Right hindlimb (tissue), 1 donor: ENCODE measurements at places on chromosomes 2 and 18.

GRCh38 chr2:50157279-50157678 is 874.7 kb downstream of the NRXN1 start:
- no peak for DNase-seq

DNA sequence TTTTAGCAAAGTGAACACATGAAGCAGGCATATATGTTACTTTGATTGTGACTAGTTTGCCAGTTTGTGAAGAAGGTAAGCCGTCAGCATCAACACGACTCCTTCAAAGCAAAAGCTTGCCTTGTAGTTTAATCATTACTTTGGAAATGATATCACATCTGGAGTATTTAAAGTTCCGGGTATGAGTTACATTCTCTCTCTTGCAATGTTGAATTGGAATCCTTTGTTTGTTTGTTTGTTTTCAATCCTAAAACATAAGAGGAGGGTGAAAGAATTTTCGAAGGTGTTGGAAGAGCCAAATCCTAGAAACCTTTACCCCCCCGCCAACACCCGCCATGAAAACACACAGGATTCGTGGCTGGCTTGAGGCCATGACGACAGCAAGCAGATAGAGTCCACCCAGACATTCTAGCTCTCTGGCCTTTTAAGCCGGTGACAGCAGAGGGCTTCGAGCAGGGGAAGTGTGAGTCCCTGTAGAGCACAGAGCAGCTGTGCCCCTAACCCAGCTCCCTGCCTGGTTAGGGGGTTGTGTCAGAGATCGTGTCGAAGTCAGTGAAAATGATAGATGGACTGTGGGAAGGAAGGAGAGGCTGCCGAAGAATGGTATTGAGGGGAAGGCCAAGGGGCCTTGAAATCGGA is 103.8 kb upstream of the SMIM21 start:
- DNase-seq, result no peak

DNA sequence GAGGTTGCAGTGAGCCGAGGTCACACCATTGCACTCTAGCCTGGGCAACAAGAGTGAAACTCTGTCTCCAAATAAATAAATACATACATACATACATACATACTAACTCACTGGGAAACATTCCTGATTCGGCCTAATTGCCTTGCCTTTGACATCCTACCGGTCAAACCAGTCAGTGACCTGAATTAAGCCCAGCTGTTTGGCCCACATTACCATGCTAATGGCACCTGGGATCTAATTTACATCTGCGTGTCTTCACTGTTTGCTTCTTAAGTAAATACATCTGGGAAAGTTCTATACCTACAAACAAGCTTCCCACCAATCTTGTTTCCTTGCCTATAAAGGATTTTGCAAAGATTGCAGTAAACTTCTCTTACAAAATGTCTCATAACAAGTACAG is 230.2 kb upstream of the ZC3H15 start:
- DNase-seq, result no peak

DNA sequence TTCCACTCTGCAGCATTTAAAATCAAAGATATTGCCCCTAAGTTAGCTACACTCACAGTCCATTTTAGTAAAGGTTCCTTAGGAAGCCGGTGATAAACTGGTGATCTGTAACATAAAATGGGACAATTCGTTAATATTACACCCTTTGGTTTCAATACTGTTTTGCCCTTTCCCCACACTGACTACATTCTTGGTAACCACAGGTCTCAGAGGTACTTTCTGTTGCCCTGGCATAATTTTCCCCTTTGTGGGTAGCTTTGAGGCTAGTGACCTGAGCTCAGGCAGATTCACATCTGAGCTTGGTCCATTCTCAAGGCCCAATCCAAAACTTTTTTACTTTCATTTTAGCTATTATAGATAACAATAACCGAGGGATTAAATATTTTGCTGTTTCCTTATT is 32.9 kb upstream of the CSRNP3 start:
- DNase-seq, result no peak

DNA sequence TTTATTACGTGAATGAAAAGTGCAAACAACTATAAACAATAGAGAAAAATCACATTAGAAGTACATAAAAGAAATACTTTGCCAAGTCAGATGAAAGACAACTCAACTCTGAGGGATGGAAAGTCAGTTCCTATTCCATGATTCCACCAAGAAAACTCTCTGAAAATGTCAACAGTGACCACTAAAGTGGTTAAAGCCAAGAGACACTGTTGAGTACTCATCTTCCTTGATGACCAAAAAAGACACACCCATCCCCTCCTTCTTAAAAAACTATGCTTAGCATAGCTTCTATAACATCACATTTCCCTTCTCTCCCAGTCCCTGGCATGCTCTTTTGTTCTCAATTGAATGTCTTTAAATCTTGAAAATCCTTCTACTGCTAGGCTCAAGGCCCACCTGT is 160.0 kb downstream of the TCF4 start:
- no peak for DNase-seq

DNA sequence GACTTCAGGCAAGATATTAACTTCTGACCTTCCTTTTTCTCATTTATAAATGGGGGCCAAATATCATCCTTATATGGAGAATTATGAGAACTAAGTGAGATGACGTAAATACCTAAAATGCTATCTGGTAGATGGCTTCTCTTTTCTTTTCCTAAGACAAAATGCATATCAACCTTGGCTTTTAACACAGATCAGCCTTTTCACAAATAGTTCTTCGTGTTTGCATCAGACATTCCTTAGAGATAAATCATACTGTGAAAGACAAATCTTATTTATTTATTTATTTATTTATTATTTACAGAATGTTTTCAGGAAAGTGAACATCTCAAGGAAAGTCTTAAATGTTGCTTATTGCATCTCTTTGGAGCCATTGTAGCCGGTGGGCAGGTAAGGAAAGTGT is 62.8 kb downstream of the NBEAL1 start:
- DNase-seq, result no peak

DNA sequence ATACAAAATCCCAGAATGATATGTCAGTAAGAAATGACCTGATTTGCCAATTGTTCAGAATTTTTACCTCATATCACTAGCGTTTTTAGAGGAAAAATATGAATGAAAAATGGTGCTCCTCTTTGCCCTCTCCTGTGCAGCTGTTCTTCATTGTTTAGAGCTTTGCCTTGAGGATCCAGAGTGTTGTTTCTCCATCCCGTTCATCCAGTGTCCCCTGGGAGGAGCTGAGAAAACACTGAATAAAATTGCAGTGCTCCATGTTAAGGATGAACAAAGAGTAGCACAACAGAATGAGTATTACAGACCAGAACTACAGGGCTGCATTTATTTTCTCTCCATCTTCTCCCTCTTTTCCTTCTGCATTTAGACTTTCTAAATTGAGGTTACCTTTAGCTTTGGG is 133.1 kb downstream of the ADCYAP1 start:
- no peak for DNase-seq

- no peak for DNase-seq
Observed at GRCh38 chr18:13377496-13377895, 158.9 kb downstream of the LDLRAD4 start.

DNA sequence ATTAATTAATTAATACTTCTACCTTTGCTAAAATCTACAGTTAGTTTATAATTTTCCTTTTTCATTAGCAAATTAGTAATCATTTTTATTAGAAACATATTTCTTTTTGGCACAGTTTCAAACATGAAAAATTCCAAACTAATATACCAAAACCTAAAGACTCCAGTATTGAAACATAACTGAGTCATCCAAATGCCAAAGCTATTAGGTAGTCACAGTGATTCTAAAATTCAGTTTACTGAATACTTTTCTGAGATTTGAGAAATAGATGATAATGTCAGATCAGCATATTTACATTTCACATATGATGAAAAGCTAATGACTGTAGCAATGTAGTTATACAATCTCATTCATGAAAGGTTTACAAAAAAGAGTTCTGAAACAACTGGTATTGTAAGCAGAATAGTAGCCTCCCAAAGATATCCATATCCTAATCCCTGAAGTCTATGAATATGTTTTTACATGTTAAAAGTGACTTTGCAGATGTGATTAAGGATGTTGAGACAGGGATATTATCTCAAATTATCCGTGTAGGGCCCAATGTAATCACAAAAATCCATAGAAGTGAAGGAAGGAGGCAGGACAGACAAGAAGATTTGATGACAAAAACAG is 680.2 kb upstream of the CHAC2 start:
- no peak for DNase-seq

- DNase-seq, result no peak
Observed at GRCh38 chr18:58792086-58792485, 72.6 kb upstream of the ZNF532 start.

- peak; percentile 44 for DNase-seq
Observed at GRCh38 chr2:190477661-190478454, 56.7 kb downstream of the NEMP2 start.

DNA sequence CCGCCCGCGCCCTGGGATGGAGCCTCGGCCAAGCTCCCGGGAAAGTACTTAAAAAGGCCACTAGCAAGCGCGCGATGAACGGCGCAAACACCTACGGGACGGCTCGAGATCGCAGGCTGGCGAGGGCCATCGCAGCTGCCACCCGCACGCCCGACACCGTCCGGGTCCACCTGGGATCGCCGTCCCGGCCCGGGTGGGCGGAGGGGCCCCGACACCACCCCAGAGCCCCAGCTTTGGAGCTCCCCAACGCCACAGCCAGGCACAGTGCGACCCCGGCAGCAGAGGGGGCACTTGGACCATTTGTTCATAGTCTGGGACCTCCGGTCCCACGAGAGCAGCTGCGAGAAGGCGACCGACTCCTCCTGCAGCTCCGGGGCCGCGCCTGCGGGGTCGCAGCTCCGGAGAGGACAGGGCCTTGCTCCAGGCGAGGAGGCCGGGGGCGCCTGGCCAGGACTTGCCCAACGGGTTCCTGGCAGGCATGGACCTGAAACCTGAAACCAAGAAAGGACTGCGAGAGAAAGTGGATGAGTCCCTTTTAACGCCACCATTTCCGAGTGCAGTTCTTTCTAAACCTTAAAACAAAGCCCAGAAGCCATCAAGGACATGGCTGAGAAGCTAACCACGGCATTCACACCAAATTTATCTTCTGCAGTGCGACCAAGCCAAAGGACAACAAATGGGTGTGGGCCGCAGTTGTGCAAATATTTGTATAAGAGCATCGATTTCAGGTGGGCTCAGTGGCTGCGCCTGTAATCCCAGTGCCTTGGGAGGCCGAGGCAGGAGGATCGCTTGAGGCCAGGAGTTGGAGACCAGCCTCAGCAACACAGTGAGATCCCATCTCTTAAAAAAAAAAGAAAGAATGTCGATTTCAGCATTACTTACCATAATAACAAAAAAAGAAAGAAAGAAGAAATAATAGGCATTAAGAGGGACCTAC is 54.0 kb upstream of the IMP4 start:
- no peak for DNase-seq

- DNase-seq, result no peak
Observed at GRCh38 chr18:47917923-47918610, 12.4 kb downstream of the SMAD2 start.

DNA sequence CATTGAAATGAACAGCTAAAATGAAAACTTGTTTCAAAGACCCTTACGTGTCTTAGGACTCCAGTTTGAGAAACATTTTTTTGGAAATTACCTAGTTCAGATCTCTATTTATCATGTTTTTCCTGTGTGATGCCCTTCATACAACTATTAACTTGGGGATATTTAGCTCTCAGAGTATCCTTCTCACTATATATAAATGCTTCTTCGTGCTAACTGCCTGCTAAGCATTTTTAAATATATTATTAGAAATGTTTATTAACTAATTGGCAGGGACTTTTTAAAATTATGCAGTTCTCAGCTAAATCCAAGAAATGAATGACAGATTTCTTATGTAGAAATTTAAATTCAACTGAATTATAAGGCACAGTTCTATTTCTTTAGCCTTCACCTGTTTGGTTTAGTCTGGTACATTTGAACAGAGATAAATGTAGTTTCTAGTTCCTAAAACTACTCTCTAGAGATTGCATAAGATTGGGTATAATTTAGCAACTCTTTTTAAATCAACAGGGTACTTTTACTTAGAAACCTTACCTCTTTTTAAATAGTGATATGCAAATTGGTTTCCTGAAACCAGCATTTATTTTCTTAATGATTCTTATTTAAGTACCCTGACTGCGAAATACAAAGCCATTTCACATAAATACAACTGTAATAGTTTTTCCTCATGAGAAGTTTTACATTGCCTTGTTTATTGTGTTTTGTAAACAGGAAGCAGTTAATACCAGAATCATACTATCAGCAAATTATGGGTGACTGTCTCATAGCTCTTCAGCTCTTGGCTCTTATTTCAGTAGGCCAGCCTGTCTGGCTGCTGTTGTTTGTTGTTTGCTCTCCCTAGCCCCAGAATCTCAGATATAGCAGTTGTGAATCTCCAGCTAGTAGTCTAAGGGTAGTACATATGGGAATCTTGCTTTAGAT is 140.7 kb downstream of the PTRHD1 start:
- no peak for DNase-seq

DNA sequence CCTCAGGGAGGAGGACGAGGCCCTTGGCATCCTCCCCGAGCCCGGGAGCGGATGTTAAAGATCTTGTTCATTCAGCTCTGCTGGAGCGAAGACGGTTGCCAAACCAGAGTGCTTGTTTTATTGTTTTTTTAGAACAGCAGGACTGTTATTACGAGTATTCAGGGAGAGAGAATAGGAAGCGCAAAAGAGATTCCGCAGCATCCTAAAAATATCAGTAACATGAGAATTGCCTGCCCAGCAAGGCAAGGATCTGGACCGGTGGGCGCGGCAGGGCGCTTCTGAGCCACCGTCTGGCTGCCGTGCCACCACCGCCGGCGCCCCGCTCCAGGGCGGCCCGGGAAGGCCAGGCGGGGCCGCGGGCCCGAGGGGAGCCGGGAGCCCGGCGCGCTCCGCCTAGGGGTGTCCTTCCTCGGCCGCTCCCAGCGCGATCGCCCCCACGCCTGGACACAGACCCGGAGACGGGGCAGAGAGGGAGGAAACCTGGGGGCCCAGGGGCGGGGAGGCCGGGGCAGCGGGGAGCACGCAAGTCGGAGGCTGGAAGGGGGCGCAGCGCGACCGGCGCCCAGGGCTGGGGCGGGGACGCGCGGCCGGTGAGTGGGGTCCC is 843 bp downstream of the CYS1 start:
- DNase-seq, result peak; percentile 62

GRCh38 chr2:105749583-105750400 is 5.1 kb downstream of the NCK2 start:
- DNase-seq, result peak; percentile 2

DNA sequence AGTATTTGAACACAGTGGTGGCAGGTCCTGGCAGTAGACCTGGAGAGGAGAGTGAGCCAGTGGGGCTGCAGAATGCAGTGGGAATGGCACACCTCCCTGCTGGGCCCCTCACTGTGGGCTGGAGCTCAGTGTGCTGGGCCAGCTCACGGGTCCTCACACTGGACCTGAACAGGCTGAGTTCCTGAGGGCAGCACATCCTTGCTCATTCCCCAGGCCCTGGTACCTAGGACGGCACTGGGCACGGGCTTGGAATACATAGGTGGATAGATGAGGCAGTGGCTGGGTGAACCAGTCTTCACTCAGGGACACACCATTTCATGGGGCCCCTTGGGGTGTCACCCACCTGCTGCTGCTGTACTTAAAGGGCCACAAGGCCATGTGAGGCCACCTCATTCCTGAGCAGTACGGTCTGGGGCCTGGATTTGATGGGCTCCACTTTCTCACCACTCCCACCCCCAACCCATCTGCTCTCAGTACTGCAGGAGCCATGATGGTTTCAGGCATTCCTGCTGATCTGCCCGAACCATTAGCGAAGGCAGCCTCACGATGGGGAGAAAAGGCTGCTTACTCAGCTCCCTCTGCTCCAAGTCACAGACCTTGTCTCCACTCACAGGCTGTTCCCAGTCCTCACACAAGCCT is 4.2 kb downstream of the TMEM177 start:
- no peak for DNase-seq
